Fibroblast of villous mesenchyme (primary cell): ENCODE measurements at places on chromosomes 3 and 15.

DNA sequence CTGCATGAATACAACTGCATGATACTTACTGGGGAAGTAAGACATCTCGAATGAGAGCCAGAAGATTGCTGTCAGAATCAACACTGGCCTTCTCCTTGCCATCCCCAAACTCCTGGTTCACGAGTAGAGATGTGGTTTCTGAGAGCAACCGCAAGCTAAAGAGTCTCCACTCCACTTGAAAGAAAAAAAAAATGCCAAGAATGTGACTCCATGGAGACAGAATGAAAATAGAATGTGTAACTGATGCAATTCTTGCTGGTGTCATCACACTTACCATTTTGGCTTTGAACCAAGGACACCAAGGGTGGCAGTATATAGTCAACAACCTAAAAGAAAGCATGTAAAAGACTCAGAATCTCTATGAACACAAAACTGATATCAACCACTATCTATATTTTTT lies 280.4 kb downstream of the ULK4 start:
- DNase-seq: peak; percentile 95

DNA sequence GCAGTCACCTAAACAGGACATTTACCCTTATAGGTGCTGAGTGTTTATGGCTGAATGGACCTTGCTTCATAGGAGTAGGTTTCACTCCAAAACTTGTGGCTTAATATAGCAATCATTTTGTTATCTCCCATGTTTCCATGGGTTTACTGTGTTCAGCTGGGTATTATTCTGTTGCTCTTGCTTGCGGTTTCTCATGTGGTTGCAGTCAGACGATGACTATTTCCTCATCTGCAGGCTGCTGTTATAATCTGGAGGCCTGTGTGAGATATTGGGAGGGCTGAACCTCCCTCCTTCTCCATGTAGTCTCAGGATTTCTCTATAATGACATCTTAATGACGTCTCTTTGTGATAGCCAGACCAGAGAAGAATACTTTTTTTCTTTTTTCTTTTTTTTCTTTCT lies 98.1 kb downstream of the ZPLD1 start:
- DNase-seq: peak; percentile 67

GRCh38 chr3:23387286-23387918 lies 184.3 kb downstream of the UBE2E2 start:
- no peak for DNase-seq

GRCh38 chr3:99295836-99296235 lies 342.6 kb upstream of the COL8A1 start:
- DNase-seq: no peak

DNA sequence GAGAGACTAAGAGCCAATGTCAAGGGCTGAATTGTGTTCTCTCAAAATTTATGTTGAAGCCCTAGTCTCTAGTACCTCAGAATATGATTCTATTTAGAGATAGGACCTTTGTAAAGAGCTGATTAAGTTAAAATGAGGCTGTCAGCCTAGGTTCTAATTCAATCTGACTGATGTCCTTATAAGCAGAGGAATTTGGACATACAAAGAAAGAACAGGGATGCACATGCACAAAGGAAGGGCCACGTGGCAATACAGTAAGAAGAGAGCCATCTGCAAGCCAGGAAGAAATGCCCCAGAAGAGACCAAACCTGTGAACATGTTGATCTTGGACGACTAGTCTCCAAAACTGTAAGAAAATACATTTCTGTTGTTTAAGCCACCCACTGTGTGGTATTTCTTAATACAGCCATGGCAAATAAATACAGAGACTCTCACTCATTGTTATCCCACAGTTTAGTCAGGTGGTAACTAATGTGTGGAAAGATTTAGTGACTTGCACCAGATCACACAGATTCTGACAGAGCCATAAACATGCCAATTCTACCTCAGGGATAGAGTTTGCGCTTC lies 652.2 kb downstream of the NAALADL2 start:
- no peak for DNase-seq

DNA sequence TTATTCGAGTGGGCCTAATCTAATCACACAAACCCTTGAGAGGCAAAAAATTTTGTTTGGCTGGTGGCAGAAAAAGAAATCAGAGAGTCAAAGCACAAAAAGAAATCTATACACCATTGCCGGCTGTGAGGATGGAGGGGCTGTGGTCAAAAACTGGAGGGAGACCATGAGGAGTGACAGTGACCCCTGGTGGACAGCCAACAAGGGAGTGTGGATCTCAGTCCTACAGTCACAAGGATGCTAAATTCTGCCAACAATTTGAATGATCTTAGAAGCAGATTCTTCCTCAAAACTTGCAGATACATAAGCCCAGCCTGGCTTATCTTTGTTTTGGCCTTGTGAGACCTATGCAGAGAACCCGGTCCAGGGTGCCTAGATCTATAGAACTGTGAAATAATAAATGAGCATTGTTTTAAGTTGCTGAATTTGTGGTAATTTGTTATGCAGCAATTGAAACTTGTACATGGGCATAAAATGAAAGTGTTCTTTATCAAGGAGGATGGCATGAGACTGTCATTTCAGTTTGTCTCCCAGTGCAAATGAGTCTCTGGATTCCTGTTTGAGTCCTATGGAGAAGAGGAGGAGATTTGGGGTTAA lies 103.0 kb upstream of the ARHGEF26 start:
- DNase-seq: peak; percentile 15

DNA sequence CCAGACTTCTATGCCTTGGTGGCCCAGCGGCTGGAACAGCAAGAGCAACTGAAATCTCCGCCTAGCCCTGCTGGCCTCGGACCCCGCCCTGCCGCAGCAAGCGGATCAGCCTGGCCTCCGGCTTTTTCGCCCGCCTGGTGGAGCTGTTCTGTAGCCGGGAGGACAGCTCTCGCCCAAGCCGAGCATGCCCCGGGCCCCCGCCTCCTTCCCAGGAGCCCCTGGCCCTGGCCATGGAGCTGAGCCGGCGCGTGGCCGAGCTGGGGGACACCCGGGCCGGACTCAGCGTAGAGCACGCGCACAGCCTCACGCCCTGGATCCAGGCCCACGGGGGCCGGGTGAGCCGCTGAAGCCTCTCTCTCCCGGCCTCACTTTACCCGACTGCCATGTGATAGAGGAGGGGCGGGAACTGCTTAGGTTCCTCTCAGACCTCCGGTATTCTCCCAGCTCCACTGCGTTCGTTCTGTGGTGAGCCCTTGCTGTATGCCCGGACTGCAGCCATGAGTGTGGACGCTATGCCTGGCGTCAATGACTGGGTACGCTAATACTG lies 24.1 kb upstream of the MRPL3 start:
- peak; percentile 52 for DNase-seq
